GM23248 (cell line): ENCODE measurements at places on chromosomes 12 and 14. TPM values are rescaled to one million over a fixed set of nuclear protein-coding genes. Genes with fewer than 3 reads are reported as not detected.

- DNase-seq: no peak
Measured at GRCh38 chr14:32399920-32400319, 70.8 kb downstream of the AKAP6 start.

DNA sequence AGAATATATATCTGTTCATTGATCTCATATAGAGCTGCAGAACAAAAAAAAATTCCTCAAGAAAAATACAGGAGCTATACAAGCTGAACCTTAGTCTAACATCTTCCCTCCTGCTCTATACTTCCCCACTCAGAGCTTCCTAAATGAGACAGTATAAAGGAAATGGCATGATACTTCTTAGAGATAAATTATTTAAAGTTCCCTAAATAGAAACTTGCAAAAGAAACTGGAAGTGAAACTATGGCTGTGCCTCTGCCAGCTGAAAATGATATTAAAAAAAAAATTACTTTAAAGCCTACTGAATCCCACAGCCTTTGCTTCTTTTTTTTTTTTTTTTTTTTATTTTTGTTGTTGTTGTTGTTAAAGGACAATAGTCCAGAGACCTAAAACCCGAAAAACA, 11.6 kb upstream of the NEK9 start:
- DNase-seq: no peak

GRCh38 chr12:51533799-51534198, 57.2 kb upstream of the SCN8A start:
- DNase-seq: peak; percentile 43

The WSCD2 gene
- total RNA-seq: not detected in 2 replicates

GRCh38 chr12:47080725-47081502, 1.2 kb upstream of the AMIGO2 start:
- peak; percentile 77 for DNase-seq

- no peak for DNase-seq
Measured at GRCh38 chr12:7304456-7304855, 584 bp downstream of the ACSM4 start.

DNA sequence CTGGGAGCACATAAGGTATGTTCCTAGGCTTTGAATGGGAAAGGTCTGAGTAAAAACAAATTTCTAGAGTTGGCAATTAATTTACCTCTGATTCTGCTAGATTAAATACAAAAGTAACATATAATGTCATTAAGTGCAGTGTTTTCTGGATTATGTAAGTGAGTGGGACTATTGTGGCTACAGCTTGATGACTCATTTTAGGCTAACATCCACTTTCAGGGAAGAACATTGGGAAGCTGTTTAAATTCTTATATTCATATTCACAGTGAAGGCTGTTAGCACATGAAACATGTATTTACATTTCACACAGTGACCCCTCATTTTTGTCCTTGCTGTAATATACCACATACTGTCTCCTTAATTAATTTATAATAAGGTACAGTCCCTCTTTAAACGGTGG, 13.2 kb upstream of the BMAL2 start:
- peak; percentile 85 for DNase-seq

DNA sequence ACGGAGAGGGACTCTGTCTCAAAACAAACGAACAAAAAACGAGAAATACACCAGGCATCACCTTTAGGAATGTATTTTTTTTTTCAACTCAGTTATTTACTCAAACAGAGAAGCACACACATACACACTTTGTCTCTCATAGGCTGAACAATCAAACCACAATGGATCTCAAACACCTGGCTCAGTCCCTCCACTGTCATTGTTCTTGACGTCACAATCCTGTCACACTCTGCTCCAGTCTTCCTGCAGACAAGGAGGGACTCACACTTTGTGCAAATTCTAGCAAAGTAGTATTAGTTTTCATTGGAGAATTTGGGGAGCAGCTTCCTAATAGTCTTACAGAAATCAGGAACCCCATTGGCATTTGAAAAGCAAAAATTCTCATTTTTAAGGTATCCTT, 727.8 kb downstream of the BCL11B start:
- DNase-seq: no peak

The GPX2 gene
- total RNA-seq: not detected in 2 replicates

DNA sequence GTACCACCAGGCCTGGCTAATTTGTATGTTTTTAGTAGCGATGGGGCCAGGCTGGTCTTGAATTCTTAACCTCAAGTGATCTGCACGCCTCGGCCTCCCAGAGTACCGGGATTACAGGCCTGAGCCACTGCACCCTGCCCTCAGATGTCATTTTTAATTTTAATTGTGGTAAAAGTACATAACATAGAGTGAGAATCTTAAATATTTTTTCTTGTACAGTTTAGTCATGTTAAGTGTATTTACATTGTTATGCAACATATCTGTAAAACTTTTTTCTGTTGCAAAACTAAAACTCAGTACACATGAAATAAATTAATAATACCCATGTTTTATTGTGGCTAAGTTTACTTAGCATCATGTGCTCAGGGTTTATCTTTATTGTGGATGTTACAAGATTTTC, 231.4 kb downstream of the ALG10 start:
- no peak for DNase-seq

GRCh38 chr12:65881965-65882413, 57.7 kb downstream of the HMGA2 start:
- peak; percentile 81 for DNase-seq

GRCh38 chr14:59869381-59870255, 958 bp downstream of the RTN1 start:
- DNase-seq: peak; percentile 4

DNA sequence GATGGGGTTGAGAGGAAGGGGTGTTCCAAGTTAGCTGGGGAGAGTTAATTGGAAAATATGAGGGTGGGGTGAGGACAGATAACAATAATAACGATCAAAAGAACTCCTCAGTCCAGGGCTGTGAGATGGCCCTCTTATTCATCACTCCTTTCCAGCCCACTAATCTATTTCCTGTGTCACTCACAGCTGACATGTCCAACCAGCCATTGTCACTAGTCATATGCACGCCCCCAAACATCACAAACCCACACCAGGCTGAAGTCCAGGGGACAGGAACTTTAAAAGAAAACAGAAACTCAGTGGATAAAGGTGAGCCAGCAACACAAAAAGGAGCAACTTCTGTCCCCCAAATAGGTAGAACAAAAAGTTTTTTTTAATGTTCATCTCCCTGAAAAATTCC, 911 bp downstream of the CALCOCO1 start:
- DNase-seq: peak; percentile 48

- no peak for DNase-seq
Measured at GRCh38 chr12:91093341-91093740, 18.0 kb downstream of the LUM start.

DNA sequence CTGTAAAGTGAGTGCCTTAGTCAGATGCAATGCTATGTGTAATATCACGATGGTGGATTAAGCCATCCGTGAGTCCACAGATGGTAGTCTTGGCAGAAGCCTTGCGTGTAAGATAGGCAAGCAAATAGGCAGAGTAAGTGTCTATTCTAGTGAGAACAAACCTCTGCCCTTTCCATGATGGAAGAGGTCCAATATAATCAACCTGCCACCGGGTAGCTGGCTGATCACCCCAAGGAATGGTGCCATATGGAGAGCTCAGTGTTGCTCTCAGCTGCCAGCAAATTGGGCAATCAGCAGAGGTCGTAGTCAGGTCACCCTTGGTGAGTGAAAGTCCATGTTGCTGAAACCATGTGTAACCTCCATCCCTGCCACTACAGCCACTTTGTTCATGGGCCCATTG, 371.2 kb upstream of the LRFN5 start:
- DNase-seq: no peak

The SMIM41 gene
- not detected in 2 replicates for total RNA-seq

DNA sequence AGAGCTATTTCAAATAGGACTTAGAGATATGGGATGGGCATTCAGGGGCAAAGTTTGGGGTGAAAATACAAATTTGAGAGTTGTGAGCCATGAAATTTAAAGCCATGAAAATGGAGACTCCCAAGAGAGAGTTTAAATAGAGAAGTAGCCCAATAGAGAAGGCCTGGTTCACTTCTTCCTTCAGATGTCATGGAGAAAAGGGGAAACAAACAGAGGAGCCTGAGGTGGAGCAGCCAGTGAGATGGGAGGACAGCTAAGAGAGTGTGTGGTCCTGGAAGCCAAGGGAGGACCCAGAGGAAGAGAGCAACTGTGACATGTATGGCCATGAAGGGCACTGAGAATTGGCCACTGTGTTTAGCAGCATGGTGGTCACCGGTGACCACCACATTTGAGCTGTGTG, 12.3 kb upstream of the DYNLL1 start:
- no peak for DNase-seq

The LRRIQ1 gene
- total RNA-seq: 0.11 and 0.13 TPM in 2 replicates

DNA sequence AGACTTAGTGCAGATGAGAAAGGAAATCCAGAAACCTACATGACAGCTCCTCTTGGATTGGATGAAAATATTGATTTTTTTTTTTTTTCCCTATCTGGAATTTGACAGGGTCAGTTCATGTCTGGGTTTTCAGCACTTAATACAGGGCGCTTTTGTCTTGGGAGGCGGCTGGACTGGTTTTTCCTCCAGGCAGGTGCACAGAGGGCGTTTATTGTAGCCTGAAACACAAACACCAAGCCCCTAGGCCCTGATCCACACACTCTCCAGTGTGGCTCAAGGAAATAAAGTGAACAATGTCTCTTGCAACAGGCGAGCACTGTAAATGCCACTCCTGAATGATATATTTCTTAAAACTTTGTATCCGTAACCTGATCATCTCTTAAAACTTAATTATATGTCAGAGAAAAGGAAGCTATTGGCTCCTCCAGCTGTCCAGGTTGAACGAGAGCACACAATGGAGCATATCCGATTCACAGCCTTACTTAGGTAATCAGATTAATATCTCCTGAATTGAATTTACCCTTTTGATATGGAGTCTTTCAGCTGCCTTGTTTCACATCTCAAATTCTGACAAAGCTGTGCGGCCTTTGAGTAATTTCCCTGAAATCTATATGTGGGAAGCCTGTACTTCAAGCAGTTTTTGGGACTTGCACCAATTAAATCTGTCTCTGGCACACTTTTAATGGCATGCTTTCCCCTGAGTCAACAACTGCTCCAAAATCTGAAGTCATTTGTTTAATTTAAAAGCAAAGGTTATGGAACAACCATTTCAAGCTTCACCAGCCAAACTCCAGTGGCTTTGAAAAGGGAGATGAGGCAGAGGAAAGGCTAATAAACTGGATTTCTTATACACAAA, 485.7 kb downstream of the ZFP36L1 start:
- DNase-seq: peak; percentile 9

The SPX gene
- 0.63 and 1.2 TPM in 2 replicates for total RNA-seq

DNA sequence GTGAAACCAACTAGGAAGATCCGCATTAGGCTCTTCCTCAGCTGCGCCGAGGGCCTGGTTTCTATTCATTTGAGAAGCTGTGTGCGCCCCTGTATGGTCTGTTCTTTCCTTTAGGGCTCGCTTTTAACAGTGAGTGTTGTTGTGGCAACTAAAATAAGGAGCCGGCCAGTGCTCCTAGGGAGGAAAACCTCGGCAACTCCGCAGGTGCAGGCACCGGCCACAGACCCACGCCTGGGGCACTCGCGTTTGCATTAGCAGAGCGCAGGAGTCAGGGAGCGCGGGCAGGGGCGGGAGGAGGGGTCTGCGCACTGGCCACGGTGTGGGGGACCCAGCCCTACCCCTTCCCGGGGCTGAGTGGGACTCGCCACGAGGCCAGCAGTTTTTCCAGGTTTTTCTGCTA, 50.5 kb downstream of the STX2 start:
- DNase-seq: no peak

- no peak for DNase-seq
Measured at GRCh38 chr14:52329678-52330369, 15.7 kb downstream of the PTGER2 start.

GRCh38 chr12:53105256-53105655, 2.0 kb downstream of the SOAT2 start:
- DNase-seq: no peak

The LALBA gene
- total RNA-seq: not detected in 2 replicates

The DBX2 gene
- not detected in 2 replicates for total RNA-seq

GRCh38 chr12:76020281-76020680, 11.3 kb downstream of the PHLDA1 start:
- peak; percentile 89 for DNase-seq

The EVL gene
- total RNA-seq: 15.8 and 29.9 TPM in 2 replicates

GRCh38 chr14:50649691-50650090, 18.4 kb downstream of the SAV1 start:
- DNase-seq: no peak

GRCh38 chr12:27927347-27927746, 45.2 kb downstream of the PTHLH start:
- DNase-seq: no peak

DNA sequence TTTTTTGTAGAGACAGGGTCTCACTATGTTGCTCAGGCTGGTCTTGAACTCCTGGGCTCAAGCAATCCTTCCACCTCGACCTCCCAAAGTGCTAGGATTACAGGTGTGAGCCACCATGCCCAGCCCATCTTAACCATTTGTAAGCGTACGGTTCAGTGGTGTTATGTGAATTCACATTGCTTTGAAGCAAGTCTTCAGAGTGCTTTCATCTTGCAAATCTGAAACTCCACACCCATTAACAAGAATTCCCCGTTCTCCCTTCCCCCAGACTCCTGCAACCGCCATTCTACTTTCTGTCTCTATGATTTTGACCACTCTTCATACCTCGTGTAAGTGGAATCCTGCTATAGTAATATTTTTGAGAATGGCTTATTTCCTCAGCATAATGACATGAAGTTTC, 24.9 kb upstream of the BICDL1 start:
- DNase-seq: no peak

DNA sequence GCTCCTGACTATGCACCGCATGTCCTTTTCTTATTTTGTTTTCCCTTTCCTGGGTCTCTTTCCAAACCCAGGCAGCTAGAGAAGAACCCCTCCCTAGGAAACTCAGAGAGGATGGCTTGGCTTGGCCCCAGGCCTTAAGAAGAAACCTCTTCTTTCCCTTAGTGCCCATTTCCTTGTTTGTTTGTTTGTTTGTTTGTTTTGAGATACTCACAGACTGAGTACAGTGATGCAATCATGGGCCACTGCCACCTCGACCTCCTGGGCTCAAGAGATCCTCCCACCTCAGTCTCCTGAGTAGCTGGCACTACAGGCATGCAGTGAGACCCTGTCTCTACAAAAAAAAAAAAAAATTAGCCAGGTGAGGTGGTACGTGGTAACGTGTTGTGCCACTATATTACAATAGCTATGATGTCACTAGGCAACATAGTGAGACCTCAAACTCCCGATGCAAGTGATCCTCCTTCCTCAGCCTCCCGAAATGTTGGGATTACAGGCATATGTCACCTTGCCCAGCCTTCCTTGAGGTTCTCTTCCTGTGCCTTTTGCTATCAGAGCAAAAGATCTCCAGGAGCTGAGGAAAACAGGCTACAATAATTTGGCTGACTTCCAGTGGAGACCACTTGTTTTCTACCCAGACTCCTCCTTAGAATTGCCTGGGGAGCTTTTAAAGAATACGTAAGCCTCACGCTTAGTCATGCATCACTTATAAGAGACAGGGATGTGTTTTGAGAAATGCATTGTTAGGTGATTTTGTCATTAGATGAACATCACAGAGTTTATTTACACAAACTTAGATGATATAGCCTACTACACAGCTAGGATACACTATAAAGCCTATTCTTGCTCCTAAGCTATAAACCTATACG, 34.5 kb upstream of the LGALS3 start:
- DNase-seq: peak; percentile 73

The SRRM4 gene
- total RNA-seq: not detected in 2 replicates

DNA sequence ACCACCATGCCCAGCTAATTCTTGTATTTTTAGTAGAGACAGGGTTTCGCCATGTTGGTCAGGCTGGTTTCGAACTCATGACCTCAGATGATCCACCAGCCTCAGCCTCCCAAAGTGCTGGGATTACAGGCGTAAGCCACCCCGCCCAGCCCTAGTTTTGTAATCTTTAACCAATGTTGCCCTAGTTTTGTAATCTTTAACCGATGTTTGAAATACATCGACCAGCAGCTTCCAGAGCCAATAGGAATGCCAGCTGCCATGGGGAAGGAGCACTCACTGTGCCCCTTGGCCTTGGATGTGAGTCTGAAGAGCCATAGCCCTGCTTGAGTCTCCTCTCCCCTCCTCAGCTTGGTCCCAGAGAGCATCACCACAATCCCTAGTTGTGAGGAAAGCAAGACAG, 209.3 kb upstream of the RGS6 start:
- no peak for DNase-seq
